Lung (tissue), 17 donors: ENCODE measurements at places on chromosomes 7 and 10. TPM values are rescaled to one million over a fixed set of nuclear protein-coding genes. Genes with fewer than 3 reads are reported as not detected.

Gene SEC61A2
- 2.8 TPM for polyA plus RNA-seq

Gene GSTO2
- polyA plus RNA-seq: 25.9 TPM

Gene HMX2
- polyA plus RNA-seq: not detected

Gene UROS
- polyA plus RNA-seq: 29.8 TPM

Gene MACC1
- polyA plus RNA-seq: 4.4 TPM

Gene CYP2C9
- polyA plus RNA-seq: 0.26 TPM

Gene EEPD1
- polyA plus RNA-seq: 7.5 TPM

Gene ZNF239
- polyA plus RNA-seq: 2.1 TPM

Gene SEMA3E
- polyA plus RNA-seq: 1.0 TPM

Gene CHAT
- polyA plus RNA-seq: not detected

Gene AGAP9
- 3.6 TPM for polyA plus RNA-seq

Gene PLAC9
- polyA plus RNA-seq: 34.7 TPM
